CD4-positive, alpha-beta T cell treated with Interleukin-12 subunit alpha and Interleukin-12 subunit beta, for 1 hour (primary cell): ENCODE measurements at places on chromosomes 11 and 22.

DNA sequence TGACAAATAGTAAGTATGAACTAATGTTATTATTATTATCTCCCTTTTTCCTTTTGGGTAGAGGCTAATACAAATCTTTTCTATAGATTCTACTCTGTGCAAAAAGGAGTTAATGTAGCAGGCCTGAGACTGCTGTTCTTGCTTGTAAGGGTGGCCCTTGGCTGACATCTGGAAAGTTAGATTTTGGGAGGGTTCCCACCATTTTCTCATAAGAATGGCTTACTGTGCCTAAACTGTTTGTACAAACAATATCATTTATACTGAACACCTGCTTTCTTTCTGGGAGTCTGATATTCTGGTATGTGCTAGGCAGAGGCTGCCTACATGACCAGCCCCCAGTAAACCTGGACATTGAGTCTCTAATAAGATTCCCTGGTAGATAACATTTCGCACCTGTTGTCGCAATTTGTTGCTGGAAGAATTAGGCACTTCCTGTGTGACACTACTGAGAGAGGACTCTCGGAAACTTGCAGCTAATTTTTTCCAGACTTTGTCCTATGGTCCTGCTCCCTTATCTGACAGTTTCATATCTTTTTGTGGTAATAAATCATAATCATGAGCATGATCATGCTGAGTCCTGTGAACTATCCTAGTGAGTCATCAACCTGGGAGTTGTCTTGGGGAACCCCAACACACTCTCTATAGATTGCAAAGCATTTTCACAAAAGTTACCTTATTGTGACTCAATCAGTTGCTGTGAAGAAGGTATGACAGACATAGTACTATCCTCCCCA, 257.7 kb upstream of the CCDC90B start:
- no peak for DNase-seq

- peak; percentile 37 for DNase-seq
Observed at GRCh38 chr22:50027639-50028537, 15.3 kb upstream of the IL17REL start.

DNA sequence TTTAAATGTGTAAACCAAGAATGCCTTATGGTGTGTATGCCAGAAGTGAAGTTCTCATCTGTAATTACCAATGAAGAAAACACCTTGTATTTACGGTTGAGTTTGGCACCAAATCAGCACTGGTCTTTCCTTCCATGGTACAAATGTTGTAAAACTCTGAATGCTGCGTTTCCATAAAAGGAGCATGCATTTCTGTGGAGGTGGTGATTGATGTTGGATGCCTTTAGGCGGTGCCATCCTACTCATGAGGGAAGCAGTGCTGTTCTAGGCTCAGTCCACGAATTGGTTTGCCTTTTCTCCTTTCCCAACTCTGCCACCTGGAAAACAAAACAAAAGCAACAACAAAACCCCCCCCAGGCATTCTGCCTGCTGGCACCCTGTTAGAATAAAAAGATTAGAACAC, 124.4 kb downstream of the TEAD1 start:
- DNase-seq = no peak

- no peak for DNase-seq
Observed at GRCh38 chr22:18905540-18906409, at the start of gene DGCR6. Gene DGCR6, plus strand, starts transcription at chr22:18906320. Its CDS starts 55 bp downstream, at chr22:18906375.

DNA sequence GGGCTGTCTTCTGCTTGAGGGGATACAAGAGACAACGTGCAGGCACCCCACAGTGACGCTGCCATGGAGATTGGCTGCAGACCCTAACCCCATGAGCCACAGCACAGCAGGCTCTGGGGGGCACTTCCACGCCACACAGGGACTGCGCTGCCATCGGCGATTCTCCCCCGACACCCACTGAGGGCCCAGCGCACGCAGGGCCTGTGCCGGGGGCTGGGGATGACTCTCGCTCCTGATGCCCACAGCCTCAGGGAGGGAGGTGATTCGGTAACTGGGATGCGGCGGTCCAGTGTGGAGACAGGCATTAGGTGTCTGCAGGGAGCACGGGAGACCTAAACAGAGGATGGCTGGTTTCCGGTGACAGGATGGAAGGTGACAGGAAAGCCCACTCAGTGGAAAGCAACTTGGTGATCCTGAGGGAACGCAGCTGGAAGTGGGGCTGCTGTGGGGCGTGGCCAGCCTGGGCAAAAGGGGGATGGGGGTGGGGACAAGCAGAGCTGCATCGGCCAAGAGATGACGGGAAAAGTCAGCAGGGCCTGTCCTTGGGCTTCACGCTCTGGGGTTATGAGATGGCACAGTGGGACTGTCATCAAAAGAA, 37.7 kb downstream of the EFCAB6 start:
- no peak for DNase-seq

- no peak for DNase-seq
Observed at GRCh38 chr11:128790196-128790595, 76.9 kb downstream of the KCNJ1 start.

DNA sequence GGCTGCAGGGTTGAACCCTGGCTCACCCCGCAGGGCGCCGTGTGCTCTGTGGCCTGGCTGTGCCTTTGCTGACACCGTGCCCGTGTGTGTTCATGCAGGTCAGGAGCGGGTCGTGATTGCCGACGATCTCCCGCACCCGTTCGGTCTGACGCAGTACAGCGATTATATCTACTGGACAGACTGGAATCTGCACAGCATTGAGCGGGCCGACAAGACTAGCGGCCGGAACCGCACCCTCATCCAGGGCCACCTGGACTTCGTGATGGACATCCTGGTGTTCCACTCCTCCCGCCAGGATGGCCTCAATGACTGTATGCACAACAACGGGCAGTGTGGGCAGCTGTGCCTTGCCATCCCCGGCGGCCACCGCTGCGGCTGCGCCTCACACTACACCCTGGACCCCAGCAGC, 47.0 kb upstream of the PPP6R3 start:
- no peak for DNase-seq

DNA sequence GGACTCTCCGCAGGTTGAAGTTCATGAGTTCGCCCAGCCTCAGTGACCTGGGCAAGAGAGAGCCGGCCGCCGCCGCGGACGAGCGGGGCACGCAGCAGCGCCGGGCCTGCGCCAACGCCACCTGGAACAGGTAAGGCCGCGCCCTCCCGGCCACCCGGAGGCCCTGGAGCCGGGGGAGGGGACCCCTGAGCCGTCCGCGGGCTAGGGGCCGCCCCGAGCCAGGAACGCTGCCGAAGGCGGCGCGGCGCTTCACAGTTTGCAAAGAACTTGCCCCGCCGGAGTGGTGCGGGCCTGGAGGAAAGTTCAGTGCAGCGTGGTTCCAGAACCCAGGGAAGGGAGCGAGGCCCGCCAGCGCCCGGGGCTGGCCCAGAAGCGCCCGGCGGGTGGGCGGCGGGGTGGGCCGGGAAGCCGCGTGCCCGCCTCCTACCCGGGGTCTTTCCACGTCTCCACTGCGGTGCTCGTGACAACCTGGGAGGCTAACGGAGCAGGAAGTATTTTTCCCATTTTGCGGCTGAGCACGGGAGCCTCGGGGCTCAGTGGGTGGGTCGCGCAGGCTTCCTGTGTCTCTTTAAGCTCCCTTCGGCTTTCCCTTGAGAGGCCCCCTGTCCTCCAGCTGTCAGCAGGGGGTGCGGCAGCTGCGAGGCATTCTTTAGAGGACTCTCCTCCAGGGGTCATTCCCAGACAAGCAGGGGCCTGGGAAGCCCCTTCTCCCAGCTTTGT, 635 bp downstream of the PRR5 start:
- DNase-seq = no peak

DNA sequence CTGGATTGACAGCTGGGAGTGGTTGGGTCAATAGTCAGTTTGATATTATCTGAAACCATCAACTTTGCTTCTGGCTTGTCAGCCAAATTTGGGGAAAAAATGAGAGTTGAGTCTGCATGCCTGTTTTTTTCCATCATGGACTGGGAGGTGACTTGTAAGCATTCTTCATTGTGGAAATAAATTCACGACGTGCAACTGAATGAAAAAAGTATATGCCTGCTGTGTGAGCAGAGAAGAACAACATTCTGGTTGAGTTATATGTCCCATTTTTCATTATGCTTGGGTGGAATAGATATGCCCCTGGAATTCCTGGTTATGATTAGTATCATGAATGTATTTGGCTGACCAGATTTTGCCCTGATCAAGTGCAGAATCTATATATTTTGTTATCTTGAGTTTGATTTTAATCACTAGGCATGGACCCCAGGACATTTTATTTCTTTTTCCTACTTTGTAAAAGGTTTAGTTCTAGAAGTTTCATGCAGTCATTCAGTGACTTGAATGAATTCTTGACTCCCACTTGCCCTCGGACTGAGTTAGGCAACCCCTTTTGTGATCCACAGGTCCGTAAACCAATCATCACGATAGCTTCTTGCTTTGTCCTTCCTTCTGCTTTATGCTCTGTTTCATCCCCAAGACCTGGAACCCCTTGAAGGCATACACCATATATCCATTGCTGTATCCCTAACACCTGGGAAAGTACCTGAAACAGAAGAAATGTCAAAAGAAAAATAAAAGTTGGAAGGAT, 205.8 kb downstream of the NAV2 start:
- no peak for DNase-seq

GRCh38 chr11:66032957-66033735, 6.9 kb upstream of the CATSPER1 start:
- no peak for DNase-seq

DNA sequence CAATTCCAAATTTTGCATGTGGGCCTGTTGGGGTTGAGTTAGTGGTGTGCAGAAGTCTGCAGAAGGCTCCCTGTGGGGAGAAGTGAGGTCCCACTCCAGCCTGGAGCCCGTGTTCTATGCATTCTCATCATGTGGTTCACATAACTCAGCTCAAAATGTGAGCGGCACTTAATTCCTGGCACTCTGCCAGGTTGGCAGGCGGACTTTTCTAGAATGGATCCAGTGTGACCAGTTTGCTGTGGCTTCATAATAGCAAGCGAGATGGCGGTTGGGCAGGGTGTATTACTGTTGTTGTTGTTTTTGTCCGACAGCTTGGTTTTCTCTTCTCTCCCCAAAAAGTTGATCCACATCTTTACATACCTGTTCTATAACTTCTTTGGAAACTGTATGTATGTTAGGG, 146.8 kb upstream of the TTC12 start:
- DNase-seq = no peak

GRCh38 chr22:39480557-39480956, 21.5 kb upstream of the MIEF1 start:
- DNase-seq = no peak

- DNase-seq = no peak
Observed at GRCh38 chr11:107840129-107840484, 18.5 kb downstream of the SLC35F2 start.
